ENCODE measurements at places on chromosomes 12 and 14.
A peak's percentile ranks its signal among the peaks of the same experiment; 100 is the strongest.

GRCh38 chr12:68030248-68030647 lies 41.0 kb downstream of the IFNG-AS1 start:
- DNase-seq = no peak

DNA sequence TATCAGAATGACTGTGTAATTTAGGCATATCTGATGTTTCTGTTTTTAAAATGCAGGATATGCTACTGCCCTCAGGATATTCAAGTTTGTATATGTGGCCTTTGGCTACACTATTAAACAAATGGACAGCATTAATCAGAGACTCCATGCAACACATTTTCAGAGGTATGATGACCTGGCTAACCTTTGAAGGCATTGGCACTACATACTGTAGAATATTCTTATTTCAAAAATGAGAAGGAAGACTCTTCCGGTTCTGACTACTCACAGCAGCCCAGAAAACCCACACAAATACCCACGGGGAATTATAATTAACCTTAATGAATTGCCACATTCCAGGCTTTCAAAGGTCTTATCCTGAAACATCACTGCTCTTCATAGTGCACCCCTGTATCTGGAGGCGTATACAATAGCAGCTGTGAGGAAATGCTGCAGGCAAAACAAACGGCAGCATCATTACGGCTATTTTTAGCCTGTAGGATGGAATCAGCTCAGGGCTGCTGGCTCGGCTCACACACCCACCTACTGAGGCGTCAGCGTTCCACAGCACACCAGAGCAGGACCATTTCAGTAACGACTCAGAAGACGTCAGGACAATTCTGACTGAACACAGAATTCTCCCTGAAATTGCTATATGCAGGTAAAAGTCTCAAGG lies 648.5 kb downstream of the RPS29 start:
- DNase-seq = no peak

DNA sequence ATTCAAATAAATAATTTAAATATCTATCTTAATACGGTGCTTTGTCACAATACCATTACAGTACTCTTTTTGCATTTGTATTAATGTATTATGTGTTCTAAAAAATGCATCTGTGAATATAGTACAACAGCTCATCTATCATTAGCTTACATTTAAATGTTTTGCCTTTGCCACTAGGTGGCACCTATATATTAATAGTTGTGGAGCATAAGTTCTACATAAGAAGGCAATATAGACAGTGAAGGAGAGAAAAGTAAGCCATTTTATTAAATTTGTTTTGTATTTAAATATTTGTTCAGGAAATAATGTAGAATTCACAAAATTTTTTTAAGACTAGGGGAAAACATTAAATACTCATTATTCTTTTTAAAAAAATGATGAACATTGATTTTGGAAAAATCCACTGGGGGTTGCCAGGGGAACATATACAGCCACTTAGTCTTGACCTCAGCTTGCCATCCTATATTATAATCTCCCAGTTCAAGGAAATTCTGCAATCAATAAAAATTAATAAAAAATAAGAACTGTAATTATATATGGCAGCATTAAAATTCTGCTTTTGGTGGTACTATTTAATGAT lies 9.8 kb downstream of the CCER1 start:
- DNase-seq = no peak

GRCh38 chr12:83092129-83092528 lies 405.4 kb downstream of the TMTC2 start:
- DNase-seq = no peak

DNA sequence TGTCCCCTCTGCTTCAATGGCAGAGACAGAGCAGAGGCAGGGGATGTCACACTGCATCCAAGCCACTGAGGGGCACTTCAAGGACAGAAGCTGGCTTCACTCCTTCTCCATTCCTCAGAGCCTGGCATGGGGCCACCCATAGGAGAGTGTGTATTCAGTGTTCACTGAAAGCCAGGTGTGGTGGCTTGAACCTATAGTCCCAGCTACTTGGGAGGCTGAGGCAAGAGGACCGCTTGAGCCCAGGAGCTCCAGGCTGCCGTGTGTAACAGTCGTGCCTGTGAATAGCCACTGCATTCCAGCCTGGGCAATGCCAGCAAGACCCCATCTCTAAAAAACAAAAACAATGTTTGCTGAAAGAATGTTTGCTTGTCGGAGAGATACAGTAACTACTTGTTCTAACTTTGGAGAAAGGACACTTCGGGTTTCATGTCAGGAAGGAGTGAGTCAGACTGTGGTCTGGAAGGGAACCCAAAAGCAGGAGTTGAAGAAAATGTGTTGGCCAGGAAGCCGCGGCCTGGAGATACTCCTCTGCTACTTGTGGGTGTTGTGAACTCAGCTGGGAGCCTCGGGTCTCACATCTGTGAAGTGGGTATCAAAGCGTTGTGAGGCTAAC lies 43.4 kb downstream of the ELK3 start:
- peak; percentile 33 for DNase-seq

DNA sequence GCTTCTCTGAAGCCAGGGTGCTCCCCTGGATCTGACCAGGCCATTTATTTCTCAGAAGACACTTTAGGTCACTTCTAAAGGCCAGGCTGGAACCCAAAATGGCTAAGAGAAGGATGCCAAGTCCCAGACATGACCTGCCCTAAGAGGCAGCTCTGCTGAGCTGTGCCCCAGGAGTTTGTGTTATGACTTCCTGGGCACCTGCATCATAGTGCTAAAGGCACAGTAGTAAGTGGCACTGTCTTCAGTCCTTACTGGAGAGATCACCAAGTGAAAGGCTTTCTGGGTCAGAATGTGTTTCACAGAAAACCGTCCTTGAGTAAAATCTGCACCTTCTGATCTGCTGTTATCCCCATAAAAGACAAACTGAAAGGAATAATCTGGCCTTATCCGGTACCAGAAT lies 120.2 kb downstream of the DAD1 start:
- no peak for DNase-seq

- DNase-seq = no peak
These were observed at the start of gene HRK for GRCh38 chr12:116881325-116881876. Gene HRK, minus strand, starts transcription at chr12:116881441. Its CDS starts 134 bp downstream, at chr12:116881307.

- DNase-seq = peak; percentile 29
These were observed 596 bp downstream of the DLST start for GRCh38 chr14:74882103-74882920.

DNA sequence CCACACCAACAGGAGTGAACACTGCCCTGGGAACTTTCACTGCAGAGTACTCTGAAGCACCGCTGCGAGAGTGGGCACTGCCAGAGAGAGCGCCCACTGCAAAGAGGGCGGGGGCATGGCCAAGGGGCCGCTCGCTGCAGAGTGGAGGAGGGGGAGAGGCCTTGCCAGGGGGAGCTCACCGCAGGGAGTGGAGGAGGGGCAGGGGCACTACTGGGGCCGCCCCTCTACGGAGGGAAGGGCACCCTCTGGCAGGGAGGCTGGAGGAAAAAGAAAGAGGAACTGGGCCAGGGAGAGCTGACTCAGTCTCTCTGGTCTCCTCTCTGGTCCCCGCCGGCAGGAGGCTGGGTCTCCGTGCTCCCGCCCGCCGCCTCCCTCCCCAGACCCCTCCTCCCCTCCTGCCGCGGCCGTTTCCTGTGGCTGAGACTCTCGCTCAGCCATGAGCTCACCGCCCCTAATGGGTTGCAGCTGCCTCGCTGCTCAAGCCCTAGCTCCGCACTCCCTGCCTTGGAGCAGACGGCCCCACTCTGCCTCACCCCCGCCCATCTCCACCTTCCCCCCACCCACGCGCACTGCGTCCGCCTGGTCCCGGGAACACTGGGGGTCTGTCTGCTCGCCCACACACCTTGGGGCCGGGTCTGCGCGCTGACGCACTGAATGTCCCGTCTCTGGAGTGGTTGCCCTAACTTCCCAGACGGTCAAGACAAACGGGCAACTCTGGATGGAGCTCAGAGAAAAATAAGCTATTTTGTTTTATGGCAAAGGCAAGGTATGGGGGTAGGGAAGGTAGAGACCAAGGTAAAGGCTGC lies 1.3 kb downstream of the ARHGEF40 start:
- DNase-seq = no peak

GRCh38 chr12:59803735-59804134 lies 207.9 kb downstream of the SLC16A7 start:
- DNase-seq = no peak

GRCh38 chr12:70194076-70194475 lies 49.2 kb upstream of the CNOT2 start:
- DNase-seq = no peak

DNA sequence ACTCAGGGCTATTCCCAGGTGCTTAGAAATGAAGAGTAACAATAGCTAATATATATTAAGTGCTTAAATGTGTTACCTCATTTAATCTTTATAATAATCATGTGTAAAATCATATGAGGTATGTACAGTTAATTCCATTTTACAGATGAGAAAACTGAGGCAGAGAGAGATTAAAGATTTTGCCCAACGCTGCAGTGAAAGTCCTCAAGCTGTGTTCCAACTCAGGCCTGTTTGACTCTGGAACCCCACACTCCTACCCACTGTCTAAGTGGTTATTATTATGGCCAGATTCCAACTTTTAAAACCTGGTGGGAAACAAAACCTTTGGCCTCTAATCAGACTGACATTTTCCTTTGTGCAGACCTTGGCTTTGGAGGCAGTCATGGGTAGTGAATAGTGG lies 10.2 kb downstream of the CMTM5 start:
- DNase-seq = no peak

DNA sequence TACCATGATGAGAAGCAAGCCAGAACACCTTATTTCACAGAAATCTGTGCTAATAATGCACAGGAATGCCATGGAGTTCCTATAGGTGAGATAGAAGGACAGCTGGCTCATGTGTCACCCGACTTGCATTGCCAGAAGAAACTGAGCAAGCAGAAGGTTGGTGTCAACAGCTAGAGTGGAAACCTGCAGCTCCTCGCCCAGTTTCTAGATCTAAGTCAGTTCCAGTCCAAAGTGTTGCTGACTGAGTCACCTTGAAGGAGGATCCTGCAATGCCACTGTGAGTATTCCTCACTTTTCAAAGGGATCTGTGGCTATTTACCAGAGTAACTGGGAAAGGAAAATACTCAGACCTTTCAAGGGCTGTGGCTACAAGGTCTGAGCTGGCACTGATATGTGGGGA lies 17.1 kb downstream of the CDKL1 start:
- DNase-seq = no peak

GRCh38 chr12:51406859-51407258 lies 15.7 kb upstream of the GALNT6 start:
- DNase-seq = no peak

DNA sequence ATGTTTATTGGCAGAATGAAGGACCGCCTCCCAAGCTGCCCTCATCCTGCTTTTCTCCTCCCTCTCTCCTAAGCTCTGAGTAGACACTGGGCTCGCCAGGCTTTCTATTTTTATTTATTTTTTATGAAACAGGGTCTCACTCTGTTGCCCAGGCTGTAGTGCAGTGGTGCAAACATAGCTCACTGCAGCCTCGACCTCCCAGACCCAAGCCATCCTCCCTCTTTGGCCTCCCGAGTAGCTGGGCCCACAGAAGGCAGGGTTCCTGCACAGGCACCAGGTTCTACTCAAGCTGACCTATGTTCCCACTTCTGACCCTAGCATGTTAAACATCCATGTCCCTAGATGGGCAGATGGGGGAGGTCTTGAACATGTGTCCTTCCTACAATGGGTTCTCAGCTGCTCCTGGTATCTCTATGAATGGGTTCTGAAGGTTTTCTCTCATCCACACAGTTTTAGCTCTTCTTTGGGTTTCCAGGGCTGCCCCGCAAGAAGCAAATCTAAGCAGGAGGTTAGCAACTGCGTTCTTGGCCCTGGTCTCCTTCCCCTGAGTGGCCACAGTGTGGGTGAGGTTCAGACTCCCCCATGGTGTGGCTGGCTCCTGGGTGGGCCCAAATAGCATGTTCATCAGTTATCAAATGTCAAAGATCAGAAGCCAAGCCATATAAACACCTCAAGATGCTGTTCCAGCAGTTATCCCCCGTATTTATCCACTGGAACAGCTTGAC lies 167.3 kb downstream of the ZFP36L1 start:
- no peak for DNase-seq

GRCh38 chr12:108360487-108360886 lies 21.4 kb upstream of the CMKLR1 start:
- no peak for DNase-seq

GRCh38 chr12:48795550-48796455 lies 6.9 kb upstream of the ADCY6 start:
- no peak for DNase-seq

- DNase-seq = no peak
These were observed 1.1 kb downstream of the SLC38A4 start for GRCh38 chr12:46824709-46825108.

DNA sequence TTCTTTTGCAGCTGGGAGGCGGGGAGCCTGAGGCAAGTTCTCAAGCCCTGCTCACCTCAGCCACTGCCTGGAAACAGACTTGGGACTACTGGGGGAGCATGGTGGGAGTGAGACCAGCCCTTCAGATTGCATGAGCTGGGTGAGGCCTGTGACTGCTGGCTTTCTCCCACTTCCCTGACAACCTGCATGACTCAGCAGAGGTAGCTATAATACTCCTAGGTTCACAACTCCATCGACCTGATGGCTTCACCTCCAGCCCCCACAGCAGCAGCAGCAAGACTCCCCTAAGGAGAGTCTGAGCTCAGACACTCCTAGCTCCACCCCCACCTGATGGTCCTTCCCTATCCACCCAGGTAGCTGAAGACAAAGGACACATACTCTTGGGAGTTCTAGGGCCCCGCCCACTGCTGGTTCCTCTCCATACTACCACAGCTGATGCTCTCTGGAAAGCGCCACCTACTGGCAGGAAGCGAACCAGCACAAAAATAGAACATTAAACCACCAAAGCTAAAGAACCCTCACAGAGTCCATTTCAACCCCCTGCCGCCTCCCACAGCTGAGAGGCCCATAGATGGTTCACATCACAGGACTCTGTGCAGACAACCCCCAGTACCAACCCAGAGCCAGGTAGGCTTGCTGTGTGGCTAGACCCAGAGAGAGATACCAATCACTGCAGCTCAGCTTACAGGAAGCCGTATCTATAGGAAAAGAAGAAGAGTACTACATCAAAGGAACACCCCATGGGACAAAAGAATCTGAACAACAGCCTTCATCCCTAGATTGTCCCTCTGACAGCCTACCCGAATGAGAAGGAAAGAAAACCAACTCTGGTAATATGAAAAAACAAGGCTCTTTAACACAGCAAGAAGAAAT lies 68.7 kb downstream of the RPAP3 start:
- DNase-seq = peak; percentile 15

DNA sequence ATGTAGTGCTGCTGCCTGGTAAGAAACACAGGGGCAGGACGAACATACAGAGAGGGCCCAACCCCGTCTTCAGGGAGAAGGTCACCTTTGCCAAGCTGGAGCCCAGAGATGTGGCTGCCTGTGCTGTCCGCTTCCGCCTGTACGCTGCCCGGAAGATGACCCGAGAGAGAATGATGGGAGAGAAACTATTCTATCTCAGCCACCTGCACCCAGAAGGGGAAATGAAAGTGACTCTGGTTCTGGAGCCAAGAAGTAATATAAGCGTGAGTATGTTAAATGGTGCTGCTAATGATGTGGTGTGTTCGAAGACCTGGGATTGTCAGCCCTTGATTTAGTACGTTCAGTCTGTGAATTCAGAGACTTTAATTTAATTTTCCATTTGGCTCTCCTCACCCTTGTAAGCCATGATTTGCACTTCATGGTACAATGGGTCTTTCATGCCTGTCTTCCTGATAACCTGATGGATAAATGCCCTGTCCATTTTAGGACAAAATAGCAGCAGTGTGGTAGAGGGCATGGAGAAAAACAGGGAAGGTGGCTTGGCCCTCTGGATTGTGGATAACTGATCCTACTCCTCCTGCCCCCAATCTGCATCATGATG lies 318.9 kb downstream of the SNAPC1 start:
- no peak for DNase-seq

Data from stimulated activated CD8-positive, alpha-beta memory T cell treated with anti-CD3 and anti-CD28 coated beads, Interleukin-4, amount 100 ng/mL, for 24 hours (primary cell).